CD4-positive, alpha-beta T cell treated with Interleukin-10 for 1 hour (primary cell): ENCODE measurements at places on chromosomes 5 and 9.
A peak's percentile ranks its signal among the peaks of the same experiment; 100 is the strongest.

DNA sequence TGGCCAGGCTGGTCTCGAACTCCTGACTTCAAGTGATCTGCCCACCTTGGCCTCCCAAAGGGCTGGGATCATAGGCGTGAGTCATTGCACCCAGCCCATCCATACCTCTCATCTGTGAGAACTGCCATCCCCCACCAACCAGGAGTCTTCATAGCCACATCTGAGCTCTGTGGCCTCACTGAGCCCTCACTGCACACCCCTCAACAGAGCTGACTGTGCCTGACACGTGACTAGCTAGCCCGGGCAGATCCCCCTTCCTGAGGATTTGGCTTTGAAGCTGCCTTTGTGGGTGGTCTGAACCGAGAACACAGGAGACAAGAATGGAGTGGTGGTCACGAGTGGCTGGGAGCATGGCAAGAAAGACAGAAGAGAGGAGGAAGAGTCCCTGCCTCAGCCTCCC is 15.6 kb downstream of the AK8 start:
- no peak for DNase-seq

GRCh38 chr5:28132151-28132550 is 1093.8 kb upstream of the CDH9 start:
- no peak for DNase-seq

GRCh38 chr9:110538647-110539041 is 40.9 kb downstream of the SVEP1 start:
- DNase-seq = no peak

DNA sequence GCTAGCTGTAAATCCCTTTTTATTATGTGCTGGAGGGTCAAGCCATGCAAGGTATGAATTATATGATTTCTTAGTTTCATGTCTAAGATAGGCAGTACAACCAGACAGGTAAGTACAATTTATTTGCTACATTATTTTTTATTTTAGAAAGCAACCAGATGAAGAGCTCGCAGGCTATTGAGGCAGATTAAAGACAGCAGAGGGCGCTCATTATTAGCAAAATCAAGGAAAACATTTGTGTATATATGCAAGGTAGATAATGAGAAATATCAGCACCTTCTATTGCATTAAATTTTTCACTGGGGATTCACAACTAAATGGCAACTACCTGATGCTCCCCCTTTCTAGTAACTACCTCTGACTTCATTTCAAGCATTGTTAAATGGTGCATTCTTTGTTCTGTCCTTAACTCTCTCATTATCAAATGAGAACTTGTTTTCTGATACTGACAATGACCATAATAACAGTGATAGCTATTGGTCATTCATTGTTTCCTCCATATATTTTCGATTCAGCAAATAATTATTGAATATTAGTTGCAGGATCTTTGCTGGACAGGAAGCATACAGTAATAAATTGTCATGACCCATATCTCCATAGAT is 8.6 kb downstream of the SCGB3A2 start:
- DNase-seq = no peak

DNA sequence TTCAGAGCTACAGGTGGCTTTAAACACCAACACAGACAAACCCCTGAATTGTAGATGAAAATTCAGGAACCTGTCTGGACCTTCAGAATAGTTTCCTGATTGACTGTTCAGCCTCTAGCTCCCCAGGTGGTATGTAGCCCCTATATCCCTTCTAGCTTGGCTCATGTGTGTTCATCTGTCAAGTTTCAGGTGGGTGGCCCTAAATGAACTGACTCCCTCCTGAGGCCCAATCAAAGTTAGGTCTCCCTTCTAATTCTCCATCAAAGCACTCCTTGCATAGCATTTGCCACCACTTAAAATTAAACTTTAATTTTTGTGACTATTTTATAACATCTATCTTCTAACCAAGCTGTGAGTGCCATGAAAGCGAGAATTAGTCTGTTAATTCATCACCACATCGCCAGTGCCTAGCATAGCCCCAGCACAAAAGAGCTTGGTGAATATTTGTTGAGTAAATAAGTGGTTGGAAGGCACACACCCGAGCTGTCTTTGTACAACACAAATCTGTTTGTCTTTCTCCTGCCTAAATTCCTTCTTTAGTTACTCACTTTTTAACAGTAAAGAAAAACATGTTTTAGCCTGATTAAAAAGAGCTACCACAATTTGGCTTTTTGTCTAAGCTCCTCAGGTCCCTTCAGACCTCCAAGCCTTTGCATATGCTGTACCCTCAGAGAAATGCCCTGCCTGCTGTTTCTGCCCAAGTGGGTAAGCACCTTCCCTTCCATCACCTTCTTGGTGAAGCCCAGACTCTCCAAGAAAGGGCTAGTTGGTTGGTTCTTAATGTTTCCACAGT is 138.1 kb upstream of the HMHB1 start:
- no peak for DNase-seq

DNA sequence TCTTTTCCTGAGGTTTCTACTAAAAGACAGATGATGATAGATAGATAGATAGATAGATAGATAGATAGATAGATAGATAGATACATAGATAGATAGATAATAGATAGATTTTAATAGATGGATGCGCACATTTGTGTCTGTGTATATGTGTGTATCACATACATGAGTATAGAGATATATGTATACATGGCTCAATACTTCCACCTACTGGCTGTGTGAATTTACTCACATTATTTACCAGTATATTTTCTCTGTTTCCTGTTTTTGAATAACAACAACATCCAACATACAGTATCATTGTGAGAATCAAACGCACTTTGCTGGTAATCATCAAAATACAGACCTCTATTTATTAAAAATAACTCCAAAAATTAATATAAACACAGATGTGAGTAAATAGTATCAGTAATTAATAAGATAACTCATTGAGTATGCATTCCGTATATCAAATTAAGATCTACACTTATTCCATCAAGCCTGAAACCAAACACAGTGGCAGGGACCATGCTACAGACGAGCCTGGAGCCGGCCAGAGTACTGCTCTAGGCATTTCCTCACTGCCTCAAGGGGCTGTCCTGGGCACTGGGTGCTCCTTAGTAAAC is 338.0 kb downstream of the SEMA5A start:
- DNase-seq = peak; percentile 14

- no peak for DNase-seq
These were observed 110.2 kb downstream of the MLLT3 start for GRCh38 chr9:20512106-20512505.

DNA sequence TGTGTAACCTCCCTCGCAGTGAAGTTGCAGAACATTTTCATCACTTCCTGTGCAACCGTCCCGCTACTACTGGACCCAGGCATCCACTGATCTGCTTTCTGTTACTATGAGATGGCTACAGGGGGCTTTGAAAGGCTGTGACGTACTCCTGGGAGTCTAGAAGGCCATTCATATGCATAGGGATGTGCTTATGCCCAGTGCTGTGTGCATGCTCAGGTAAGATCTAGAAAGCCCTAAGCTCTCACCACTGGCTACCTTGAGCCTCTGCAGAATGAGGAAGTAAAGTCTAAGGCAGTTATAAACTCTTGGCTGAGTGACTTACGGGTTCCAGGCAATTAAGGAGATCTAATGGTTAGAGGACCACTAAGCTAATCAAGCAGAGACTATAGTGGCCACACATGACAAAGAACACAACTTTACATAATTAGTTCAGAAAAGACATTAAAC is 11.8 kb downstream of the HNRNPAB start:
- no peak for DNase-seq

- no peak for DNase-seq
These were observed 44.5 kb downstream of the ZNF608 start for GRCh38 chr5:124701873-124702425.

- no peak for DNase-seq
These were observed 1.5 kb upstream of the CFAP77 start for GRCh38 chr9:132408521-132408920.

DNA sequence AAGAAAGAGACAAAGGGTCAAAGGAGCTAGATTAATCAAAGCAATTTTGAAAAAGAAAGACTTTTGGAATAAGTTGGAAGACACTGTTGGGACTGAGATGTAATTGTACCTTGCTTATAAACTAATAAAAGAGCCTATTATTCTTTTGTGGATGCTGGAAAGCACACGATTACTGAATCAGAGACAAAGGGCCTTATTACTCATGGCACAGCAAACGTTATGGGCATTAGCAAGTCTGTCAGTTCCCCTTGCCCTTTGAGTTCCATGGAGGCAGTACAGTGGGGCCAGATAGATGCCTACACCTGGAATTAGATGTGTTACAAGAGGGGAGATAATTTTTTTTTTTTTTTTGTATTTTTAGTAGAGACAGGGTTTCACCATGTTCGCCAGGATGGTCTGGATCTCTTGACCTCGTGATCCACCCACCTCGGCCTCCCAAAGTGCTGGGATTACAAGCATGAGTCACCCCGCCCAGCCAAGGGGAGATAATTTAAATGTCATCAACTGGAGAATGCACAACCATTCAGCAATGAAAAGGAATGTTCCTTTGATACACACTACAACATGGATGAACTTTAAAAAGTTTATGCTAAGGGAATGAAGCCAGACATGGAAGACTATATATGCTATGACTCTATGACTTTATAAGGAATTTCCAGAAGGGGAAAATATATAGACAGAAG is 128.9 kb downstream of the STARD4 start:
- DNase-seq = no peak

DNA sequence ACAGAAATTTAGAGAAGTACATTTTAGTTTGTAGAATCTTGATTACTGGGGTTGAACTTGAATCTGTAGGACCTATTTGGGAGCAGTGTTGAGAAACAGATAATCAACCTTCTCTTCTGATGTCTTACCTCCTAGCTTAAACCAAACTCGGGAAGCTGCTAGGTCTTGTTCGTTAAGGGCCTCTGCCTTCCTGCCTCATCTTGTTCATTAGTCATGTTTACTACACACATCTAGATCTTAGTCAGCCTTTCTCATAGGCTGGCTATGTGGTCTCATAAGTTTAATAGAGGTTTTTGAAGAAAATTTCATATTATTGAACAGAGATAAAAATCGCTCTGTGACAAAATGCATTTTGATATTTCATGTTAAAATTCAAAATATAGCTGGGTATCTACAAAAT is 331.0 kb upstream of the EDIL3 start:
- DNase-seq = no peak

DNA sequence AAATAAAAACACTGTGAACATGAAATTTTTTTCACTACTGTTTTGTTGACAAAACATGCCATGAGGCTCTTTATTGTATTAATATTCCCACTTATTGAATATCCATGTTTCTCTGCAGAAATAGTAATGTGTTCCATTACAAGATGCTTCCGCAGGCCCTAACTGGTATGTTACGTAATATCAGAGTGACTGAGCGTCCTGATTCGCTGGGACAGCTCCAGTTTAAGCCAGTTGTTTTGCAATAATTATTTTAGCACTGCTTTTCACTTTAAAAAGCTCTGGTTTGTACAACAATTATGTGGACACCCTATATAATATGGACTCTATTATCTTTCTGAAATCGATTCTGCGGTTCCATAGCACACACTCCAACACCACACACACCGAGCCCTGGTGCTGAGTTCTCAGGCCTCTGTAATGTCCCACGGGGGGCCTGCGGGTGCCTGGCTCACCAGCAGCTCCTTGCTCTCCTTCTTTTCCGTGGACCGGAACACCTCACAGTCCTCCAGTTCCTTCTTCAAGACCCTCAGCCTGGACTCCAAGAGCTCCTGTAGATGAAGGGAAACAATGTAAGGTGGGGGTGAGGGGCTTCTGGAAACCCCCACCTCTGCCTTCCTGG is 1.8 kb downstream of the TRIM7 start:
- DNase-seq = no peak
